ENCODE measurements at places on chromosomes 1 and 21. TPM values are rescaled to one million over a fixed set of nuclear protein-coding genes. Genes with fewer than 3 reads are reported as not detected.
A peak's percentile ranks its signal among the peaks of the same experiment; 100 is the strongest.

DNA sequence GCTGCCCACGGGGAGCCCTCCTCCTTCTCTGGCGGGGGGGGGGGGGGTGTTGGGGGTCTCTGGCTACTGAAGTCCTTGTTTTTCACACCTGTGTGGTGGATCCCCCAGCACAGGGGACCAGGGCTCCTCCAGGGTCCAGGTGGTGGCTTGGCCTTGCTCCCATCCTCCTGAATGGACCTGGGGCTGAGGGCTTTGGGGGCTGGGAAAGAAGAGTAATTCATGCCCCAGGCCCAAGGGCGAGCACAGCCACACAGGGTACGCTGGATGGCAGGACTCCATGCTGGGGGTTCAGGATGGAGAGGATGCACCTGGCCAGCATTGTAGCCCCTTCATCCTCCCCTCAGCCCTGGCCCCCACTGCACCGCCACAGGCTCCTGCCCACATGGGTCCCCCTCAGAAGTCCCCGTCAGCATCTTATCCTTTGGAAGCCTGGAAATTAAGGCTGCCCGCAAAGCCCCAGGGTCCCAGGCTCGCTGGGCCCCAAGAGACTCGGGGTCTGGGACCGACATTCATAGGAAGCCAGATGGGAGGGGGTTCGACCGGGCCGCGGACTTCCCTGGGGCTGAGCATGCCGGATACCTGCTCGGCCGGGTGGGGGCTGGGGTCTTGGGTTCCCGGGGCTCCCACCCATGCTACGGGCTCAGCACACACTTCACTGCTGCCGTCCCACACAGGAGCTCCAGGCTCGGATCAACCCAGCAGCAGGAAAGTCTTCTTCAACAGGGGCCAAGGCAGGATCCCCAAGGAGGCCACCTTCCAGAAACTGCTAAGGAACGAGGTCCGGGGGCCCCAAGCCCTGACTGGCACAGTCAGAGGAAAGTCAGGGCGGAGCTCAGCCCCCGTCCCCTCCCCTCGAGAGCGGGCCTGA, 49.0 kb upstream of the ACTRT2 start:
- no peak overlapping the region for H3K27ac ChIP-seq
- H3K27me3 ChIP-seq, result no peaks in the 10 kb centered on the region
- no peak overlapping the region for H3K4me3 ChIP-seq
- no peaks in the 10 kb centered on the region for H3K4me1 ChIP-seq
- no peaks in the 10 kb centered on the region for H3K36me3 ChIP-seq
- DNase-seq, result no peak

DNA sequence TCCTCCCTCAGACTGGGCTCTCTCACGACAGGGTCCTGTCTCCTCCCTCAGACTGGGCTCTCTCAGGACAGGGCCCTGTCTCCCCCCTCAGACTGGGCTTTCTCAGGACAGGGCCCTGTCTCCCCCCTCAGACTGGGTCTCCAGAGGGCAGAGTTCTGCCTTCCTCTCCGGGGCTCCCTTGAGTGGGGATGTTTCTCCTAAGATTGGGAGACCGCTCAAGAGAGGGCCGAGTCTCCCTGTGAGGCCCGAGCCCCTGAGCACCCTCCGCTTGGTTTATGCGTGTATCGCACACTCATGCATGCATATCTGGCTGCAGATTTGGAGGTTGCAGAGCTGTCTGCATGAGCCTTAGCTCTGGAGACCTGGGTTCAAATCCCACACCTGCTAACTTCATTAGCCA, 39.3 kb upstream of the CSF3R start:
- H3K27me3 ChIP-seq, result no peaks in the 10 kb centered on the region
- peaks cover 10% of the 10 kb centered on the region for H3K4me1 ChIP-seq
- no peak overlapping the region for H3K27ac ChIP-seq
- no peaks in the 10 kb centered on the region for H3K36me3 ChIP-seq
- DNase-seq, result no peak

DNA sequence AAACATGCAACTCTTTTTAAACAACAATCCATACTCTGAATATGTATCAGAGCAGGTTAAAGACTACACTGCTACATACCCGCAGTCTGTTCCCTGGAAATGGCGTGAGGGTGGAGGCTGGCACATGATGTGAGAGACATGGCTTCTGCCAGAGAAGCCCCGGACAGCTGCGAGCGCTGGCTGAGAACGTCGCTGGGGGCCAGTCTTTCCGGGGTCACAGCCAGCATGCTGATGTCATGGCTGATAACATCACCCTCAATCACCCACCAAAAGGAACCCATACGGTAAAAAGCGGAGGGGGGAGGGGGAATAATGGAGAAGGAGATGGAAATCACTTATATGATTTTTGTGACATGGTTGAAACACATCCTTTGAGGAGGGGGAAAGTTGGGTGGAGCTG, 29.1 kb downstream of the C1orf198 start:
- H3K4me1 ChIP-seq, result peaks cover 8% of the 10 kb centered on the region
- no peaks in the 10 kb centered on the region for H3K36me3 ChIP-seq
- H3K4me3 ChIP-seq, result no peak overlapping the region
- no peak for DNase-seq
- no peaks in the 10 kb centered on the region for H3K27me3 ChIP-seq
- H3K27ac ChIP-seq, result no peak overlapping the region

GRCh38 chr1:153556348-153556747, 7.3 kb upstream of the S100A3 start:
- H3K4me3 ChIP-seq, result no peak overlapping the region
- DNase-seq, result no peak
- no peak overlapping the region for H3K27ac ChIP-seq
- H3K27me3 ChIP-seq, result no peaks in the 10 kb centered on the region
- H3K36me3 ChIP-seq, result no peaks in the 10 kb centered on the region

- H3K27ac ChIP-seq, result peak overlapping the region; percentile 24
- DNase-seq, result peak; percentile 9
- no peaks in the 10 kb centered on the region for H3K27me3 ChIP-seq
- no peaks in the 10 kb centered on the region for H3K36me3 ChIP-seq
Observed at GRCh38 chr1:199404191-199404590, 623.3 kb upstream of the NR5A2 start.

DNA sequence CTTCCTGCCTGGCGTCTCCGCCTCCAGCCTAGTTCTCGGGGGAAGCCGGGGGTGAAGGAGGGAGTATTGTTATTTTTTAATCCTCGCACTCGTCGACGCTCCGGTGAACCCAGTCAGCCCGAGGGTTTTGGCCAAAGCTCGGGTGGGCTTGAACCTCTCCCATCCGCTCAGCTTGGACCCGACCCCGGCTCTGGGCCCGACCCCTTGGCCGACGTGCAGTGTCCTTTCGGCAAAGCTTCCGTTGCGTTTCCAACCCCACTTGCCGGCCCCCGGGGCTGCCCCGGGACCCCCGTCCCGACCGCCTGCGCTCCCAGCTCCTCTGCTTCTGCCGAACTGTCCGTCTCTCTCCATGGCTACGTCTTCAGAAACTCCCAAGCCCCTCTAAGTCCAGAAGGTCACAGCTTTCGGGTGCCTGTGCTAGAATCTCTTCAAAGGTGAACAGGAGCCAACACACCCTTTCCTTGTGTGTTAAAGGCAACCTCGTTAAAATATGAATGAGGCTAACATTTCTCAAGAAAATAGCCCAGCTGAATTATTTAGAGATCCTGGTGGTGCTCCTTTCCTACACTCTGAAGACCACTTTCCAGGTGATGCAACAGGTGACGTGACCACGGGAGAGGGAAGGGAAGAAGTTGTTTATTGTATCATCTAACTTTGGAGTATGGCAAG, 647 bp downstream of the DESI2 start:
- peak overlapping the region; percentile 97 for H3K27ac ChIP-seq
- peak; percentile 44 for DNase-seq
- H3K4me3 ChIP-seq, result peak overlapping the region; percentile 97
- no peaks in the 10 kb centered on the region for H3K36me3 ChIP-seq
- H3K4me1 ChIP-seq, result peaks cover 36% of the 10 kb centered on the region

GRCh38 chr1:201426479-201427310, 5.2 kb upstream of the TNNI1 start:
- no peaks in the 10 kb centered on the region for H3K4me1 ChIP-seq
- H3K36me3 ChIP-seq, result no peaks in the 10 kb centered on the region
- no peaks in the 10 kb centered on the region for H3K27me3 ChIP-seq
- DNase-seq, result no peak
- no peak overlapping the region for H3K27ac ChIP-seq
- no peak overlapping the region for H3K4me3 ChIP-seq

DNA sequence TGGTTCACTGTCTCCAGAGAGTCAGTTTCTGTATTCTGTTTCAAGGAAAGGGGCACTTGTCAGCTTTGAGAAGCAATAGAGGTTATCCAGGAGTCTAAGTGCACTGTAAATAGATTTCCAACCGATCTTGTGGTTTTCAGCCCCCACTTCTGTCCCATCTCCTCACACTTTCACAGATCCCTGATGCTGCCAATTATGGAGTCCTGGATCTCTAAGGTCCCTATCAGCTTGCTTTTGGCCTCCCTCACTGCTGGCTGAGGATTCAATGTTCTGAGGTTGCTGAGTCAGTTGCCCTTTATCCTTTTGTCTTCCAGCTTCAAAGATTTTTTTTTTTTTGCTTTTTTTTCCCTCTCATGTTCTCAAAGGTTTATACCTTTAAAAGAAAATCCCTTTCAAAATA, 98.4 kb downstream of the DIRAS3 start:
- H3K4me1 ChIP-seq, result no peaks in the 10 kb centered on the region
- no peaks in the 10 kb centered on the region for H3K36me3 ChIP-seq
- no peak for DNase-seq
- H3K27ac ChIP-seq, result no peak overlapping the region

DNA sequence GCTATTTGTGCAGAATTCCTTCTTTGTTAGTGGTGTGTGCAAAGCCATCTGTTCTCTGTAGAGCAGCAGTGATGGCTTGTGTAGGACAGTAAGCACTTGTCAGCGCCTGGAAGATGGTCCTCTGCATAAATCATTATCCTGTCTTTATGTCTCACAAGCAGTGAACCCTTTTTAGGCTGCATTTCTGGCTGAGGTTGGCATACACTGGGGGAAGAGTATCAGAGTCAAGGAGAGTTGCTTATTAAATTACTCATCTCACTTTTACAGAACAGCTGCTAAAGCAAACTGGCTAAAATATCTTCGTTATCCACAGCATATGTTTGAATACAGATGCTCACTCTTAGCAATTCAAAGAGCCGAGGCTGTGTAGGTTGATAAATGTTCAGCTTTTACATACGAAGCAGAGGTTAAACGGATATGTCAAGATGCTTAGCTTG, 54.6 kb upstream of the NCAM2 start:
- no peak overlapping the region for H3K4me3 ChIP-seq
- no peak for DNase-seq
- no peak overlapping the region for H3K27ac ChIP-seq
- peaks cover 1% of the 10 kb centered on the region for H3K4me1 ChIP-seq

DNA sequence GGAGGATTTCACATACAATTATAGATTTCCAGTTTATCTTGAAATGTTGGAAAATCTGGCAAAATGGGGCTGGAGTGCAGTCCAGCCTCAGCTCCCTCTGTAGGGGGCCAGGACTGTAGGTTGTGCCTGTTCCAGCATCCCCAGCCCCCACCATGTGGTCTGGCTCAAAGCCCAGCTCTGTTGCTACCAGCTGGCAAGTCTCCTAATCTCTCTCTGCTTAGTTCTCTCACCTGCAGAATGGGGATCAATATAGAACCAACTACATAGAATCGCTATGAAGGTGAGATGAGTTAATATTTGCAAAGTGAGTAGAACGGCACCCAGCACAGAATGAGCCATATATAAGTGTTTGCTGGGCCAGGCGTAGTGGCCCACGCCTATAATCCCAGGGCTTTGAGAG, 50.0 kb upstream of the TARDBP start:
- H3K27me3 ChIP-seq, result no peaks in the 10 kb centered on the region
- peaks cover 21% of the 10 kb centered on the region for H3K4me1 ChIP-seq
- no peaks in the 10 kb centered on the region for H3K36me3 ChIP-seq
- DNase-seq, result no peak

DNA sequence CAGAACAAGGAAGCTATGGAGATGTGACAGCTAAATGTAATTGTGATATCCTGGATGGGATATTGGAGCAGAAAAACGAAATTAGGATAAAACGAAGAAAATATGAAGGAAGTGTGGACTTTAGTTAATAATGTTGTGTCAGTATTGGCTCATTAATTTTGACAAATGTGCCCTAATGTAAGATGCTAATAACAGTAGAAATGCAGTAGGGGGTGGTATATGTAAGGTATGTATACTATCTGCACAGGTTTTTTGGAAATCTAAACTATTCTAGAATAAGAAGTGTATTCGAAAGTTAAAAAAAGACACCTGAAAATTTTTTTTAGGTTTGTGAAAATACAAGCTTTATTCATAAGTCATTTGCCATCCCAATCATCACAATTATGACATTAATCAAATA, 421.4 kb upstream of the B3GALT2 start:
- no peak overlapping the region for H3K4me3 ChIP-seq
- DNase-seq, result no peak
- H3K27ac ChIP-seq, result no peak overlapping the region
- no peaks in the 10 kb centered on the region for H3K4me1 ChIP-seq
- H3K27me3 ChIP-seq, result no peaks in the 10 kb centered on the region

DNA sequence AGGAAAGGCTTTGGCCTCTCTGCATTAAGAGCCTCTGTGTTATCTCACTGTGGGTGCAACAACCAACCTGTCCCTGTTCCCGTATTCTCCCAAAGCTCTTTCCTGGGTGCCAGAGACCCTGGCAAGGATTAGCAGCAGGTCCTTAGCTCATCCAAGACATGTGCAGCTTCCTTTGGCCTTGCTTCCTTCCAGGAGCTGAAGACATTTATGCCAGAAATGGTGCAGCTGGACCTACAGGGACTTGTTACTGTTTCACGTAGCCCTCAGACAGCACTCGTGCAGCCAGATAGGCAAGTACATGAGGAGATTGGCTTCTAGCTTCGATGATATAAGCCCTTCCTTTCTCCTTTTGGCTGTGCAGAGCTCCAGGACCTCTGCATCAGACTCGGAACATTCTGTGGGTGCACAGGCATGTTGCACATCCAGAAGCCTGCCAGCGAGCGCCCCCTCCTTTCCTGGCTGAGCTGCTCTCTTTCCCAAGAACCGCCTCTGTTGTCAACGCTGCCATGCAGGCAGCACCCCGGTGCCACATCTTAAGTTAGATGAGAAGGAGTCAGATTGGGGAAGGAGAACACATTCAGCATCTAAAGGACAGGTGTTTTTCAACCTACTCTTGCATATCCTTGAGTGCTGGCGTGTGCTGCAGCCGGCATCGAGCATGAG, 284.5 kb upstream of the PLXNA2 start:
- no peaks in the 10 kb centered on the region for H3K36me3 ChIP-seq
- DNase-seq, result no peak
- H3K4me1 ChIP-seq, result peaks cover 9% of the 10 kb centered on the region

DNA sequence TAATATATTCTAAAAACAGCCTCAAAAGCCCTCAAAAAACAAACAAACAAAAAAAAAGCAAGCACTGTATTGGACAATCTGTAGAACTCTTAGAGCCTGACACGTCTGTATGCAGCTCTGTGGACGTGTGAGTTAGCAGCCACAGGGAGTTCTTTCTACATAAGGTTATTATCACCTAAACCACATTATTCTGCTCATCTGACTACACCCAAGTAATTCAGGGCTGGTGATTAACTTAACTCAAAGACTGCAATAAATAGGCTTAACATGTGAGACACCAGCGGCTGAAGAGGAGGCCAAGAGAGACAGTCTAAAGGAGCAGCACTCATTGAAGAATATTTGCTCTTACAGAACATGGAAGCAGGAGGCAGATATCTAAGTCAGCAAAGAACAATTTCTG, 316.0 kb downstream of the VAV3 start:
- no peak overlapping the region for H3K27ac ChIP-seq
- no peaks in the 10 kb centered on the region for H3K36me3 ChIP-seq
- DNase-seq, result no peak
- H3K27me3 ChIP-seq, result no peaks in the 10 kb centered on the region
- no peaks in the 10 kb centered on the region for H3K4me1 ChIP-seq

GCSAML gene
- total RNA-seq, result not detected

SPRR2A gene
- not detected for total RNA-seq

PLEKHA6 gene
- 4.3 TPM for total RNA-seq

NR1I3 gene
- total RNA-seq, result not detected

XCL2 gene
- not detected for total RNA-seq

All from GM23338 (cell line).